ENCODE measurements at places on chromosomes 16 and 17.

DNA sequence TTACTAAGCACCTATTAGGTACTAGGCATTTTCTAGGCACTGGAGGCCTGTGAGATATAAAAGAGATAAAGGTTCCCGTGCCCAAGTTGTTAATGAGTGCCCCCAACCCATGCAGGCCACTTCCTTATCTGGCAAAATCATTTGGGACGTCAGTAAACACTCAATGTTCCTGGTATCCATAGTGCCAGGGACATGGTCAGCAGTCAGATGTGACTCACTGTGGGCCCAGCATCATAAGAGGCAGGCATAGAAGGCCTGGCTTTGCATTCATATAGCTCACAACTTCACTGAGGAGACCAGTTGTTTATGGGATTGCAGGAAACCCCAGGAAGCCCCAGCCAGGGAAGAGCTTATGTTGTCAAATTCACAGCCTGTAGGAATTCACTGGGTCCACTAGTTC, 81.1 kb downstream of the MRC2 start:
- no peak for DNase-seq

GRCh38 chr16:78474762-78475161, 375.3 kb downstream of the WWOX start:
- DNase-seq, result no peak

- peak; percentile 9 for DNase-seq
Observed at GRCh38 chr17:69326377-69327059, 415 bp downstream of the ABCA5 start.

DNA sequence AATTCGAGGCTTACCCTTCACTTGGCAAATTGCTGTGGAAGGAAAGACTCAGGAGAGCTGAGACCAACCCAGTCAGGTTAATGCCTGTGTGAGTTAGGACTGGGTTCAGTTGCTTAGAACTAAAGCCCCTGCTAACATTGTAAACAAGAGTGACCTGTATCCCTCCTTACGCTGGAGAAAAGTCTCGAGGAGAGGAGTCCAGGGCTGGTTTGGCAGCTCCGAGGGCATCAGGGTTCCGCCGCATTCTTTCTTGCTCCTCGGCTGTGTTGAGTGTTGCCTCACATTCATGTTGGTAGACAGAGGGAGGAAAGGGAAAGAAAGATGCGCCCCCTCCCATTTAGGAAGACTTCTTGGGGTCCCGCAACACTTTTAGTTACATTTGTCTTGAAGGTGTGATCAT, 18.5 kb downstream of the VPS35L start:
- DNase-seq, result no peak

- DNase-seq, result no peak
Observed at GRCh38 chr16:57751539-57752202, 16.1 kb downstream of the KATNB1 start.

DNA sequence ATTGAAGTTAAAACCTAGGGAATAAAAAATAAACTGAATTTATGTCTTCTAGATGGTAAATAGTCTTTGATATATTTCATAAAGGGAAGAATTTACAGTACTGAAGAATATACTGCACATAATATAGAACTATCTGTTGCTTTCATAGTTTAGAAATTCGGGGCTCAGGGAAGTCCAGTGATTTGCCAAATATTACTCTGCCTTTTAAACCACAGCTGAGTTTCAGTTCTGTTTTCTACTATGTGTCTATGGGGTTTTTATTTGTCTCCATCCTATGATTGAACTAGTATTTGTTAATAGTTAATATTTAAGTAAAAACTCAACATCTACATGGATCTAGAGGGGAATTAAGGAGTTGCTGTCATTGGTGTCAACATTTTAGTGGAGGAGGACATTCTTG, 715.0 kb upstream of the CDH8 start:
- DNase-seq, result no peak

DNA sequence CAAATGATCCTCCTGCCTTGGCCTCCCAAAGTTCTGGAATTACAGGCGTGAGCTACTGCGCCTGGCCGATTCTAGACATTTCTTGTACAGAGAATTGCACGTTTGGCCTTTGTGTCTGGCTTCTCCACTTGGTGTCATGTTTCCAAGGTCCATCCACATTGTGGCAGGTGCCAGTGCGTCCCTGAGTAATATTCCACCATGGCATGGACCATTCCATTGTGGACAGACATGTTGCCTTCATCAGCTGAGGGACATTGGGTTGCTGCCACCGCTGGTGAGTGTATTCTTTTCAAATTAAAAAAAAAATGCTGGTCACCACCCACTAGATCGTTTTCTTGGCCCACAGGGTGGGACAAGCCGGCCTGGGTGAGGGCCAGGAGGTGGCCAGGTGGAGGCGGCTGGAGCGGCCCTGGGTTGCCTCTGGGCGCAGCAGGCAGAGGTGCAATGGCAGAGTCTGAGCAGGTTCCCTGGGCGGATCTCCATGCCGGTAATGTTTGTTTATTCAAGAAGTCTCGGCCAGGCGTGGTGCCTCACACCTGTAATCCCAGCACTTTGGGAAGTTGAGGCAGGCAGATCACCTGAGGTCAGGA, 274.1 kb downstream of the SEC14L1 start:
- DNase-seq, result no peak

DNA sequence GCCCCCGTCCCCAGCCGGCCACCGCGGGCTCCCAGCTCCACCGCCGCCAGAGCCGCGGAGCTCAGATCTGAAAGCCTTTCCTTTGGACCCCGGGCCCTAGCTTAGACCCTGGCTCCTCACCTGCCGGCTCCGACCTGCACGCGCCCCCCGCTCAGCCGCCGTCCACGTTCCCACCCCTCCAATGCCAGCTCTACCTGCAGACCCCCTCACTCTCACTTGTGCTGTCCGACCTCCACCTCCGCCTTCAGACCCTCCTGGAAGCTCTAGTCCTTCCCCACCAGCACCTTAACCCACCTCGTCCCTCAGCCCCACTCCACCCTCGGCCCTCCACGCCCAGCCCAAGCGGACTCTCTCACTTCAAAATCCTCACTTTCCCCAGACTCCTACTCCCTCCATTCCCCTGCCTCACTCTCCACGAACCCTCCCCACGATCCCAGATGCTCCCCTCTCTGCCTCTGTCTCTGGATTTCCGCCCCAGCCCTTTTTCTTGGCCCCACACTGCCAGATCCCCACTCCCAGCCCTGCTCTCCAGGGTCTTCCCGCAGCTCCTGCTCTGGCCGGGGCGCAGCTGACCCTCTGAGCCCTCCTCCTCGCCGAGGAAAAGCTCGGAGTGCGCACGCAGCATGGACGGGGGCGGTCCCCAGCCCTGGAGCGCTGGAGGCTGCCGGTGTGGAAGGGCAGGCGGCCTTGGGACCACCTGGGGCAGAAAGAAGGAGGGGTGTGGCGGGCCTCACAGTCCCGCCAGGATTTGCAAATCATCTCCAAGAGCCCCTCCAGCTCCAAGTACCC, at the start of gene TMEM114:
Gene TMEM114 (minus strand): TSS at position 612 of the 789 bp plus-strand sequence. CDS start 673 bp downstream, outside the sequence.
- DNase-seq, result no peak

DNA sequence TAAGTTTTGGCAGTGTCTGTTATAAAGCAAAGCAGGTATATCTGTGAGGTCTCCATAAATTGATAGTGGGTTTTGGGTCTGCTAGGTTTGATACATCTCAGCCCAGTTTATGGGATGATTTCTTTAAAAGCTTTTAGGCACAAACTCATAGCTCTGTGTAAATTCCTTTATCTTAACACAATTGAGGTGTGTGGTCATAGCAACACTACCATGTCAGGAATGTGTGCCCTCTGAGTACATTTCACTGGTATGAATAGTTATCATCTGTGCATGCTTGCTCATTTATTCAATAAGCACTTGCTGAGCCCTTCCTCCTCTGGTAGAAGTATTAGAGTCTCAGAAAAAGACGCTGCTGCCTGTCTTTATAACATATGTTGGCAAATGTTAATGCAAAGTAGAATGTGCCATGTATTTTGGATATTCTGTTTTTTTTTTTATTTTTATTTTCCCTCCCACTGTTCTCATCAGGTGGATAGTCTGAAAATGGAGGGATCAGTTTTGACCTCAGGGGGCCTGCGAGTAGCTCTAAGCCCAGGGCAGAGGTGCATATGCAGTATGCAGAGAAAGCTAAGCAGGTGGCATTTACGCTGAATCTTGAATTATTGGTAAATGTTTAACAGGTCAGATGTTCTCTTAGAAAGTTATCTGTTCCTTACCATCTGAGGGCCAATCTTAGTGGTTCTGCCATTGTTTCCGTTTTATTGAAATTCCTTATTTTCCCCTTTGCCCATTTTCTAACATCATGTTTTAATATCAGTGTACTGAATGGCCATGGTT, 90.7 kb downstream of the WNT3 start:
- no peak for DNase-seq

DNA sequence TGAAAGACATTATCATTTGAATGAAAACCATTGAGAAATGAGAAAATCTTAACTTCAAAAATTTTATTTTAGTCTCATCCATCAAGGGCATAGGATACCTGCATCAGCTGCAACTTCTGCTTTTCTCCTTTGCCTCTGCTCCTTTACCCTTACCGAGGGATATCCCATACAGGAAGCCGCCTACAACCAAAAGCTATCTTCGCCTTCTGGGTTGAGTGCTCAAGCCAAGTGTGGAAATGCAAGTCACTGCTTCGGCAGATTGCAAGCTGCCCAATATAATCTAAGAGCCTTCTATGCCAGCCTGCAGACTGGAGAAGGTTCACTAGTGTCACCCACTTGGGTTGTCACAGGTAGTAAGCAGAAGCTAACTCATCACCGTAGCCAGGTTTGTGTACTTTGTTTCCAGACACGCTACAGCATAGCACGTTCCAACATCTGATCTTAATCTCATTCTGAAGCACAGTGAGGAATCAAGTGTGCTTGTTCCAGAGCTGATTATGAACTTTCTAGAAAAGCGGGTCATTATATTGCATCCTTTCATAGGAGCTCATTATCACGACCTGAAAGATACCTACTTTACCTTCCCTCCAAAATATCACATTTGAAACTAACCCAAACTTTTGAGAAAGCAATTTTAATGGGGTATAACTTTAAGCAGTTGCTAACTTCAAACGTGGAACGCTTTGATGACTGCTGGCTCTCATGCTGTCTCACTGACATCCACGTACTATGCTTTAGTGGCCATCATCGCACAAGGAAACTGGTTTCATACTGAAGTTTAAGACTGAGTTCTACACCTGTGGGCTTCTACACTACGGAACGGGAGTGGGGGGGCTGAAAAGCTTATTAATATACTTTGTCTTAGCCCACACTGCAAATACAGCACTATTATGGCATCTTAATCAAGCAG, 8.0 kb upstream of the UNK start:
- no peak for DNase-seq

GRCh38 chr16:7921345-7921744, 588.7 kb downstream of the RBFOX1 start:
- DNase-seq, result no peak

- DNase-seq, result no peak
Observed at GRCh38 chr16:67594256-67594915, 32.1 kb downstream of the CTCF start.

GRCh38 chr16:3536851-3537250, 36.0 kb downstream of the CLUAP1 start:
- no peak for DNase-seq

DNA sequence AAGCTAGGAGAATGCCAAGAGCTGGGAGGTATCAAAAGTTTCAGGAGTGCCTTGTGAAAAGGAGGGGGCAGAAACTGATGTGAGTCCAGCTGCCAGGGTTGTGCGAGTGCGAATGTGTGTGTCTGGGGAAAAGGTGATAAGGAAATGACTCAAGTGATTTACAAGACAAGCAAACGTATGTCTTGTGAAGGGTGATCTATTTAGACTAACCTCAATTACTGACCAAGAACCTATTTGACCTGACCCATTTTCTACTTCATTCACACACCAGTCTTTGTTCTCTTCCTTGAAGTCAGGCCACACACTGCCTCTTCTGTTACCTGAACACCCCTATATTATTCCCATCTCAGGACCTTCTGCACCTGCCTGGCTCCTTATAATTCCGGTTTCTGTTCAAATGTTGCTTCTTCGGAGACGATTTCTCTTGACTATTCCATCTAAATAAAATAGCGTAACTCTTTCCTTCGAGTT, 1.0 kb downstream of the GDE1 start:
- DNase-seq, result peak; percentile 18

GRCh38 chr17:73899839-73900238, 255.6 kb upstream of the SDK2 start:
- DNase-seq, result no peak

GRCh38 chr17:19727501-19728078, 11.2 kb upstream of the SLC47A2 start:
- no peak for DNase-seq

GRCh38 chr17:39754958-39755553, 17.3 kb downstream of the GRB7 start:
- DNase-seq, result peak; percentile 38

GRCh38 chr17:79671085-79671694, 59.6 kb upstream of the ENPP7 start:
- DNase-seq, result no peak

- no peak for DNase-seq
Observed at GRCh38 chr17:63150994-63151464, 185.0 kb downstream of the TANC2 start.

DNA sequence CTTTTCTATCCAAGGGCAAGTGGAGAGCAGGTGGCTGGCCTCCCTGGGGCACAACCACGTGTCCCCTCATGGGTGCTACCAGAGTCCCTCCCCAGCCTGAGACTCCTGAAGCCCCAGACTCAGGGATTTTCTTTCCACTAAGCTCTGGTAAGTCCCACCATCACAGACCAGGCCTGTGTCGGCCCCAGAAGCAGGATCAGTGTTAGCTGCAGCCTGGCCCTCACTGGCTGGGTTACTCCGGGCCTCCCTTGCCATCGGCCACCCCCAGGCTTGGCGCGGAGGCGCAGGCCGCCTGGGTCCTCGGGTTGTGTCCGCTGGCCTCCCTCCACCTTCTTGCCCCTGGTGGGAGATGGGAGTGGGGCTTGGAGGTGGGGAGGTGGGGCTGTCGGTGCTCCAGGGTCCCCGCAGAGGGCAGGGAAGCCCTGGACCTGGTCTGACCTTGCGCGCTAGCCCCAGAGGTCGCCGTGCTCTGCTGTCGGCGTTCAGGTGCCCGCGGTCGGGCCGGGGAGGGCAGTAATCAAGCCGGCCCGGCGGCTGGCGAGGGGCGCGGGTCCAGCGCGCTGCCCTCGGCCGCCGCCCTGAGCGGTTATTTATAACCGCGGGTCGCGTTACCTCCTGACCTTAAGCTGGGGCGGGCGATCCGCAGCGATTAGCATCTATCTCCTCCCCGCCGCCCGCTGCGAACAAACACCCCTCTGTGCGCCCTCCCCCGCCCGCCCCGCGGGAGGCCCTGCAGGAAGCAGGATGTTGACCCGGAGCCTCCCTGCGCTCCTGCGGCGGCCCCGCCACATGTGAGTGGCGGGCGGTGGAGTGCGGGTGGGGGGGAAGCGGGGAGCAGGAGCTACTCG, 78.1 kb upstream of the TOB1 start:
- peak; percentile 84 for DNase-seq
